Activated CD8-positive, alpha-beta T cell treated with anti-CD3 and anti-CD28 coated beads, Interleukin-2, amount 10 ng/mL, durations not matched to agents 7 days and 5 days (primary cell): ENCODE measurements at places on chromosomes 11 and 22.

DNA sequence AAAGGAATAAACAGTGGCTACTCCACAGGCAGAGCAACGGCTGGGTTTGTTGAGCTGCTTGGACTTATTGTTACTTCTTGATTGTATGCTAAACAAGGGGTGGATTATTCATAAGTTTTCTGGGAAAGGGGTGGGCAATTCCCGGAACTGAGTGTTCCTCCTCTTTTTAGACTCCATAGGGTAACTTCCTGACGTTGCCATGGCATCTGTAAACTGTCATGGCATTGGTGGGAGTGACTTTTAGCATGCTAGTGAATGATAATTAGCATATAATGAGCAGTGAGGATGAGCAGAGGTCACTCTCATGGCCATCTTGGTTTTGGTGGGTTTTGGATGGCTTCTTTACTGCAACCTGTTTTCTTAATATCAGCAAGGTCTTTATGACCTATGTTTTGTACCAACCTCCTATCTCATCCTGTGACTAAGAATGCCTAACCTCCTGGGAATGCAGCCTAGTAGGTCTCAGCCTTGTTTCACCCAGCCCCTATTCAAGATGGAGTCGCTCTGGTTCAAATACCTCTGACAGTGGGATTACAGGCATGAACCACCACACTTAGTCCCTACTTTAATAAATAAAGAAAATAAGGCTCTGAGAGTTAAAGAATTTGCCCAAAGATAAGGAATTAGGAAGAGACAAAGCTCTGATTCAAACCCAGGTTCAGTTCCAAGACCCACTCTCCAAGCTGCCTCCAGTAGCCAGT lies 65.6 kb upstream of the CLMP start:
- peaks cover 3% of the 10 kb centered on the region for H3K36me3 ChIP-seq
- no peak overlapping the region for H3K4me3 ChIP-seq
- peaks cover 27% of the 10 kb centered on the region for H3K4me1 ChIP-seq
- peaks cover 24% of the 10 kb centered on the region for H3K27me3 ChIP-seq

- H3K4me1 ChIP-seq: peaks cover 36% of the 10 kb centered on the region
- DNase-seq: no peak
- H3K36me3 ChIP-seq: peaks cover 24% of the 10 kb centered on the region
These were observed 30.0 kb upstream of the ARFGAP3 start for GRCh38 chr22:42887120-42887519.

- no peaks in the 10 kb centered on the region for H3K36me3 ChIP-seq
- no peaks in the 10 kb centered on the region for H3K27me3 ChIP-seq
- no peak overlapping the region for H3K4me3 ChIP-seq
- H3K4me1 ChIP-seq: no peaks in the 10 kb centered on the region
These were observed 488.3 kb downstream of the INSC start for GRCh38 chr11:15602785-15603567.

DNA sequence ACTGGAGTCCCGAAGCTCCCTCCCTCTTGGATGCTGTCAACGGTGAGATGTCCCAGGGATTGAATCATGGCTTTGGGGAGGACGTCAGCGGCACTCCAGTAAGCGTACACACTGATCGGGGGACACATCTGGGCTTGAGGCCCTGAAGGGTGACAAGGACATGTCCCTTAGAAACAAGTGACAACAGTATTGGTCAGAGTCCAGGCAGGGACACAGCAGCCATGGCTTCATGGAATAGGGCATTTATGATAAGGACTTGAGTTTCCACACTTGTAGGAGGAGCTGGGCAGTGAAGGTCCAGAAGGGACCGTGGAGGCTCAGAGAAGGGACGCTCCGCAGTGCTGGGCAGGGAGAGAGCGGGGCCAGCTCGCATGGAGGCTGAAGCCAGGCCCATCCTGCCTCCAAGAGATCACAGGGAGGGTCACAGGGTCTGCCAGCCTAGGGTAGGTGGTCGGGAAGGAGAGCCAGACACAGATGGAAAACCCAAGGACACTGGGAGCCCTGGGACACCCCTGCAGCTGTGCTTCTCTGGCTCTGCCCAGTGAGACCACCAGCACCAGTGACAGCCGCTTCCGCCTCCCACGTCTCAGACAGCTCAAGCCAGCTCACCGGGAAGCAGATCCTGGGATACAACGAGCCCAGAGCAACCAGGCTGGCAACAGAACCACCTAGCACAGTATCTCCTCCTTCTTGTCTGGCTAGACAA lies 22.9 kb upstream of the RFPL3 start:
- no peak overlapping the region for H3K4me3 ChIP-seq
- no peak overlapping the region for H3K27ac ChIP-seq
- DNase-seq: no peak
- no peaks in the 10 kb centered on the region for H3K4me1 ChIP-seq
- H3K36me3 ChIP-seq: no peaks in the 10 kb centered on the region

DNA sequence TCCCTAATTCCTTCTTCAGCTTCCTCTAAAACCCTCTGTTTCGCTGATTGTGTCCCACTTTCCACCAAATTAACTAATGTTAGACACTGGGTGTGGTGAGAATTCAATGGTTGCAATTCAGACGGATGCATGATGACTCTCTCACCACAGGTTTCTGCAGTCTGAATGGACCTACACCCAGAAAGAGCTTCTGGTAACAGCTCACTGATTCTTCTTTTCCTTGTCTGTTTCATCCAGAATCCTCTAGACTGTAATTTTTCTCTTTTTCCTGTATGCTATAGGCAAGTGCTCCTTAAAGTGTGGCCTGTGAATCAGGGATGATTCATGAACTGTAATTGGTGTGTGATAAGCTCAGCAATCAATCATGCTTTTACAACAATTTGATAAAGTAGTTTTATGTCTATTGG lies 18.1 kb downstream of the MMP10 start:
- H3K36me3 ChIP-seq: no peaks in the 10 kb centered on the region
- no peak overlapping the region for H3K4me3 ChIP-seq
- H3K4me1 ChIP-seq: peaks cover 2% of the 10 kb centered on the region
- DNase-seq: no peak
- peaks cover 3% of the 10 kb centered on the region for H3K27me3 ChIP-seq
- H3K27ac ChIP-seq: no peak overlapping the region

- no peak overlapping the region for H3K27ac ChIP-seq
- H3K27me3 ChIP-seq: no peaks in the 10 kb centered on the region
- H3K4me1 ChIP-seq: no peaks in the 10 kb centered on the region
- no peak overlapping the region for H3K4me3 ChIP-seq
- peak; percentile 51 for DNase-seq
These were observed 21.3 kb upstream of the NELL1 start for GRCh38 chr11:20647976-20648565.

DNA sequence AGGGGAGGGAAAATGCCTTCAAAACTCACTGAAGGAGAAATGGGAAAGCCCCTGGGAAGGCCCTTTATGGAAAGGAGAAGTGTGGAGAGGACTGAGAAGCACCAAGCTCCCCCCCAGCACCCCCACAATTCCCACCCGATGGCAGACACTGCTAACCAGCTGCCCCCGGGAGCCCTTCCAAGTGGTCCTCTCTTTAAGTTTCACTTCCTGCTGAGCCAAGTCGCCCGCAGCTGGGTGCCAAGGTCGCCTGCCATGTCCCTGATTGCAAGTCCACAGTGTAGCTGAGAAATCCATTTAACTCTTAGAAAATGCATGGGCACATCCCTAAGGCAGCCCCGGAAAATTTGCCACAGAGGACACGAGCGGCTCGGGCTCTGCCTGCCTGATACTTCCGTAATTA lies 68.2 kb downstream of the GALNT18 start:
- H3K27ac ChIP-seq: no peak overlapping the region
- H3K4me3 ChIP-seq: no peak overlapping the region
- no peaks in the 10 kb centered on the region for H3K4me1 ChIP-seq
- H3K36me3 ChIP-seq: no peaks in the 10 kb centered on the region
- no peak for DNase-seq
- H3K27me3 ChIP-seq: no peaks in the 10 kb centered on the region

GRCh38 chr11:109291553-109291952 lies 130.4 kb upstream of the C11orf87 start:
- no peak overlapping the region for H3K27ac ChIP-seq
- DNase-seq: no peak
- no peak overlapping the region for H3K4me3 ChIP-seq
- no peaks in the 10 kb centered on the region for H3K4me1 ChIP-seq

- H3K4me1 ChIP-seq: peaks cover 66% of the 10 kb centered on the region
- H3K27me3 ChIP-seq: no peaks in the 10 kb centered on the region
- peak overlapping the region; percentile 77 for H3K4me3 ChIP-seq
- peak; percentile 32 for DNase-seq
These were observed 5.4 kb downstream of the FADS2 start for GRCh38 chr11:61833471-61833870.

DNA sequence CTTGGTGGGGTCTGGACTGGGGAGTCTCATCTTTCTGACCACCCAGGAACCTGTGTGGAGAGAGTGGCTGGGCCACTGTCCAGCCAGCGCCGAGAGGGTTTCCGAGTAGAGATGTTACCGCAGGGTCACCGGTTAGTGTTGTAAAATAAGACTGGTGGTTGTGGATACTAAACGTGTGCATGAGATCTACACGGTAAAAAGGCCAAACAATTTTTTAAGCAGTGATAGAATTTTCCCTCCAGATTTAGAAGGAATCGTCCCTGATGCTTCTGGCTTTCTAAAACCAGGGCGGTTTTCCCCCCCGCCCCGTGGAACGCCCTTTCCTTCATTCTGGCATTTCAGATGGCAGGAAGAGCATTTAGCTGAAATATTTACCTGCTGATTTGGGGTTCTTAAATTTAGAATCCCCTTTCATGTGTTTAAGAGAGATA lies 72.6 kb upstream of the PPARA start:
- H3K4me1 ChIP-seq: peaks cover 26% of the 10 kb centered on the region
- no peak overlapping the region for H3K27ac ChIP-seq
- H3K36me3 ChIP-seq: peaks cover 1% of the 10 kb centered on the region
- peaks cover under 1% of the 10 kb centered on the region for H3K27me3 ChIP-seq

GRCh38 chr11:75272391-75272790 lies 31.8 kb downstream of the TPBGL start:
- no peak overlapping the region for H3K4me3 ChIP-seq
- H3K27ac ChIP-seq: peak overlapping the region; percentile 72
- H3K27me3 ChIP-seq: no peaks in the 10 kb centered on the region
- peaks cover 40% of the 10 kb centered on the region for H3K4me1 ChIP-seq

- peaks cover 70% of the 10 kb centered on the region for H3K36me3 ChIP-seq
- H3K4me1 ChIP-seq: peaks cover 21% of the 10 kb centered on the region
- H3K27me3 ChIP-seq: no peaks in the 10 kb centered on the region
- DNase-seq: no peak
- H3K27ac ChIP-seq: no peak overlapping the region
These were observed 70.8 kb downstream of the RNF169 start for GRCh38 chr11:74819400-74819799.

DNA sequence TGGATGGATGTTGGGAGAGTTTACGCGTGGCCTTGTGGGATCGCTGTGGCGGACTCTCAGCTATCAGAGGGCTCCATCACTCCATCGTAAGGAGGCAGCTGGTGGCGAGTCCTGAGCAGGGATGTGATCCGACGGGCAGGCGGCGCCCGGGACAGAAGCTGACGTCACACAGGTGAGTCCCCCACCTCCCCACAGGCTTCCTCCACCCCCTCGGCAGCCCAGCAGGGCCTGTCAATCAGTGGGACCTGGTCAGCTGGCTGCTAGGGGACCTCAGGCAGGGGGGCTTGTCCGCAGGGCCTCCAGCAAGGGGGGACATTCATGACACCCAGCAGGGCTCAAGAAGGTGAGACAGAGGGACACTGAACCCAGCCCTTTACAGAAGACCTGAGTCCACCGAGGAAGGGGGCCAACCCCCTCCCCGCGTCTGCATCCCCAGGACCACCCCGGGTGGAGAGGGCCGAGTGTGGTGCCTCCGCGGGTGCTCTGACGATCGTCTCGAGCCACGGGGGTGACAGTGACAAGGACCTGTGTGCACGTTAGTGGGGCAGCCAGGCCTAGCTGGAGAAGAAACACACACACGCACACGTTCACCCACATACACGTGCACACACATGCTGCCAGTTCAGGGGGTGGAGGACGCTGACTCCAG lies 7.1 kb downstream of the HRAS start:
- no peak overlapping the region for H3K4me3 ChIP-seq
- H3K36me3 ChIP-seq: peaks cover 2% of the 10 kb centered on the region
- no peak for DNase-seq

DNA sequence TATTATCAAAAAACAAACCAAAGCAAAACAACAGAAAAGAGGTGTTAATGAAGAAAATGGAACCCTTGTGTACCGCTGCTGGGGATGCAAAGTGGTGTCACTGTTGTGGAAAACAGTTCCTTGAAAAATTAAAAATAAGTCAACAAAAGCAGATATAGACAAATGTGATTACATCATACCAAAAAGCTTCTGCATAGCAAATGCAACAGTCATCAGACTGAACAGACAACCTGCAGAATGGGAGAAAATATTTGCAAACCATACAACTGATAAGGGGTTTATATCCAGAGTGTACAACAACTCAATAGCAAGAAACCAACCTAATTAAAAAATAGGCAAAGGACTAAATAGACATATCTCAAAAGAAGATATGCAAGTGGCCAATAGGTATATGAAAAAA lies 22.9 kb upstream of the CARS1 start:
- H3K4me3 ChIP-seq: no peak overlapping the region
- no peaks in the 10 kb centered on the region for H3K4me1 ChIP-seq
- no peak overlapping the region for H3K27ac ChIP-seq
- no peaks in the 10 kb centered on the region for H3K36me3 ChIP-seq
- no peak for DNase-seq

GRCh38 chr22:28820885-28821284 lies 20.5 kb upstream of the XBP1 start:
- no peaks in the 10 kb centered on the region for H3K27me3 ChIP-seq
- peak overlapping the region; percentile 25 for H3K27ac ChIP-seq
- DNase-seq: no peak
- peaks cover 29% of the 10 kb centered on the region for H3K36me3 ChIP-seq
- peaks cover 68% of the 10 kb centered on the region for H3K4me1 ChIP-seq
- H3K4me3 ChIP-seq: no peak overlapping the region

GRCh38 chr22:46531581-46532175 lies 5.7 kb downstream of the CELSR1 start:
- no peak overlapping the region for H3K27ac ChIP-seq
- no peaks in the 10 kb centered on the region for H3K36me3 ChIP-seq
- H3K4me1 ChIP-seq: no peaks in the 10 kb centered on the region

DNA sequence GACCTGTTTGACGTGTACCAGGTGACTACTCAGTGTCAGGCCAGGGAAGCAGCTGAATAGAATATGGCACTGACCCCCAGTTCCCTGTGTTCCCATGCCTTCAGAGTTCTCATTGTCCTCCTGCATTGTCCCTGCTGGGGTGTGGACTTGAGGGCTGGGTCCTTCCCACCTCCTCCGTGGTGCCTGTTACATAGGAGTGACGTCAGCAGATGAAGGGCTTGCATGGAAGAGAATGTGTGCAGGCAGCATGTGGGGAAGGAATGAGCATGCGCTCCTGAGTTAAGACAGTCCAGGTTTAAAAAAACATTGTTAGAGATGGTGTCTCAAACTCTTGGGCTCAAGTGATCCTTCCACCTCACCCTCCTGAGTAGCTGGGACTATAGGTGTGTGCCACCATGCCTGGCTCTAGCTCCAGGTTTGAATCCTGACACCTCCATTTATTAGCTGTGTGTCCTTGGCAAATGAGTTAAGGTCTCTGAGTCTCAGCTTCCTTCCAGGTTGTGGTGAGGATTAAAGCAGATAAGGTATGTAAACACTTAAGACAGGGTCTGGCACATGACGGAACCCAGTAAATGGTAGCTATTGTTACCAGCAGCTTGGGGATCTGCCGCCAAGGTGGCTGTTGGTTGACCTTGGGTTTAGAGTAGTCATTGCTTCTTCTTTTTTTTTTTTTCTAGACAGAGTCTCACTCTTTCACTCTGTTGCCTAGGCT lies 7.5 kb upstream of the SOX10 start:
- H3K4me3 ChIP-seq: no peak overlapping the region
- peaks cover 16% of the 10 kb centered on the region for H3K4me1 ChIP-seq
- DNase-seq: no peak
- H3K27ac ChIP-seq: no peak overlapping the region
- H3K27me3 ChIP-seq: no peaks in the 10 kb centered on the region
